HS-5 (cell line): ENCODE measurements at places on chromosomes 7 and 10.

GRCh38 chr7:94590526-94591162 is 65.3 kb downstream of the SGCE start:
- no peak for DNase-seq

DNA sequence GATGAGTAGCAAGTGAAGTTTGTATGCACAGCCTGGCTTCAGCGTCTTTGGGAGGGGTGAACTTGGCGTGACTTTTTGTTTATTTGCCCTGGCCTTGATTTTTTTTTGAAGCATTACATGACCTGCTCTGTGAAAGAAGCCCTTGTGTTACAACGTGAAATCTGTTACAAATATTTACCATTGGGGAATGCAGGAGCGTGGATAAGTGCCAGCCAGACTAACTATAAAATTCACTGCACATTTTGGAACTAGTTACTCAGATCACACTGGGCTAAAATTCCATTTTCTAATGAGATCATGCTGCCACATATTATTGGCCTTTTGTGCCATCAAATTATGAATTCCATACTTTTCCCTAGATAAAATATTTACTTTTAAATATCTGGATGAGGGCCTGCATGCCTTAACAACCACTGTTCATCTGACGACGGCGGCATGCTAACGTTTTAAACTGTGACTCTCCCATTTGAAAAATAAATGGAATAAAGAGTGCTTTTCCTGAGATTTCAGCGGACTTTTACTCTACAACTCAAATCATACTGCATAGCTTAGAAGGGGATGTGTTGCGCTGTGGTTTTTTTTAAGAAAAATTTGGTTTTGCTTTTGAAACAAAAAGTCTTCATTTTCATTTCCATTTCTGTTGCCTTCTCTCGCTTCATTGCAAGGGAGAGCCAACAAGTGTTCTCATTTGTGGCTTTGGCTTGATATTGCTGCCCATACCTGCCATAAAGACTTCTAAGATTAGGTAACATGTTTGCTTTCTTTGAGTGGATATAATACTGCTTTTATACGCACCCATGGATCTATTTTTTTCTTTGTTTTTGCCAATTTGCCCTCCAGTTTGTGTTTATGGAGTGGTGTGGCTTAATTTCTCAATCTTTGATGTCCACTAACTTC is 352.2 kb downstream of the TFEC start:
- peak; percentile 46 for DNase-seq

DNA sequence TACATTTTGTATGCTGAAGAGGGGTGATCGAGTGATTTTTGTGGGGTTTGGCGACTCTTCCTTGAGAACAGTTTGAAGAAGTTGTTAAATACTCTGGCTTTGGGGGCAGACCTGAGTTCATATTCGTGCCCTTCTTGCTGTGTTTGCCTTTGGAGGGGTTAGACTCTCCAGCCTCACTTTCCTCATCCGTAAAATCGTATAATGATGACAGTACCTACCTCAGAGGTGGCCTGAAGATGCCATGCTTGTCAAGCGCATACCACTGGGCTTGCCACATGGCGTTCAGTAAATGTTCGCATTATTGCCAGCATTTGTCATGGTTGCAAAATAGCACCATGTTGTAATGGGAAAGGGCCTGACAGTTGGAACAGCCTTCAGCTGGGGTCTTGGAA is 1.3 kb downstream of the STK17A start:
- DNase-seq: peak; percentile 70

- no peak for DNase-seq
These were observed 95.3 kb downstream of the MYOF start for GRCh38 chr10:93386631-93387369.

- DNase-seq: no peak
These were observed 80.5 kb downstream of the FAM13C start for GRCh38 chr10:59281861-59282260.

DNA sequence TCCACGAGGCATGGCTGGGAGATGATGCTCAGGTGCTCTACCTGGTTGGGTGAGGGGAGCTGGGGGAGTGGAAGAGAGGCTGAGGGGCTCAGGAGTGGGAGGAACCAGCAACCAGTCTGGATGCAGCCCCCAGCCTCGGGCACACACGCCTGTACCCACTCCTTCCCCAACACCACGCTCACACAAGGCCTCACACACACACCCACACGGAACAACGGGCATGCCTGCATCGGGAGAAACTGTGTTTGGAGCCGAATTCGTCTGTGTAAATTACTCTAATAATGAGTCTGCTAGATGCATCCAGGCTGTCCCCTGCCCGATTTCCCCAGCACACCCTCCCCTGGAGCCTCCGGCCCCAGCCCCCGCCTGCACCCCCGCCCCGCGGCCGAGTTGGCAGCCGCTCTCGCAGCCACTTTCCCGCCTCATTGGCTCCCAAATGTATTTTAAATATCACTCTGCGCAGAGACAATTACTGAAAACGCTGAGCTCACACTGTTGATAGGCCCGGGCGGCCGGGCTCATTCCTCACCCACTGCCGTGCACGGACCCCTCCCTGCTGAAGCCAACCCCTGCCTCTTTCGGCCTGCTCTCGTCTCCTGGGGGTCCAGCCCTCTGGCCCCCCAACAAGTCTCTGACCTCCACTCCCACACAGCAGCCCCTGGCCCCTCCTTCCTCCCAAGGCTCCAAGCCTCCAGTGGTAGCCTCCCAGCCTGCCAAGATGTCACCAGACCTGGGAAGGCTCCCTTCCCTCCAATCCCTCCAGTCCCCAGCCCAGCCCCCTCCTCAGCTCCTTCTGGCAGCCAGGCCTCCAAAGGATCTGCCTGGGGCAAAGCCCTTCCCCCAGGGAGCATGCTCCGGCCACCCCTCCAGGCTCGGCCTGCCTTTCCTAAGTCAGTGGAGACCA is 11.1 kb downstream of the H2BK1 start:
- no peak for DNase-seq

DNA sequence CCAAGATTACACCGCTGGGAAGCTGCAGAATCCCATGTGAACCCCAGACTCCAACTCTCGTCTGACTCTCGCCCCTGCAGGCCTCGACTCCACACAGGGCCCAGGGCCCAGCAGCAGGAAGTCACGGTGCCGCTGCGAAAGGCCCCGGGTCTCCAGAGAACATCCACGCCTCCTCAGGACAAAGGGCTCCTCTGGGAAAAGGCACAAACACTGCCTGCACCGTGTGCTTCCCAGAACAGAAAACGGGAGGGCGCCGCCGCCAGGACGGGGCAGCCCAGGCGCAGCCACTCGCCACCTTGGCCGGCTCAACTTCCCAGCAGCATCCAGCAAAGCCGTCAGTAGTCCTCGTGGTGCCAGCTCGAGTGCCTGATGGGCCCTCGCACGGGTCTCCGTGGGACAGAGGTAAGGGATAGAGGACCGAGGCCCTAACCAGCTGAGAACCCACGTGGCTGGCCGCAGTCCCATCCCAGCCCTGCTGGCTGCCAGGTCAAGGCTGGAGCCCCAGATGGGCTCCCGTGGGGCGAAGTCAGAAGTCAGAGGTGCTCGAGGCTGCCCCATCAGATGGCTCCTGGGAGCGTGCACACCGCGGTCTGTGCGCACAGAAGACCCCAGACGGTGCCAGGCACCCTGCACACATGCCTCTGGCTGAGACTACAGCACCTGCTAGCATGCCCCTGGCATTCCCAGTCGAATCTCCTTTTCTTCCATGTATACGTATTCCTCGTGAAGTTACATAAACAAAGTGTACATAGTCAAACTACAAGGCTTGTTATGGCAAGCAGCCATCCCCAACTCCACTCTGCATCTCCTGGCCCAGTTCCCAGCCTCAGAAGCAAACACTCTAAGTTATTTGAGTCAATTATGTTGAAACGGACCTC is 60.2 kb downstream of the MAD1L1 start:
- DNase-seq: peak; percentile 36

- DNase-seq: no peak
These were observed 249.6 kb downstream of the EXOC4 start for GRCh38 chr7:133502498-133502897.
